ENCODE measurements at places on chromosomes 3 and 15. TPM values are rescaled to one million over a fixed set of nuclear protein-coding genes. Genes with fewer than 3 reads are reported as not detected.

Gene IRAK2
- 2.7 TPM for total RNA-seq

Gene GOLGA6L4
- total RNA-seq: 1.1 TPM

Gene CFAP100
- total RNA-seq: not detected

Gene DPPA4
- total RNA-seq: not detected

Gene WDR49
- 0.28 TPM for total RNA-seq

Gene BOC
- total RNA-seq: not detected

Gene CSTA
- not detected for total RNA-seq

Gene THSD4
- not detected for total RNA-seq

Gene DHX30
- total RNA-seq: 62.1 TPM

Gene DCUN1D1
- total RNA-seq: 54.8 TPM

Gene INSYN1
- not detected for total RNA-seq

Gene SAMMSON
- total RNA-seq: not detected

Gene FAM174B
- 3.8 TPM for total RNA-seq

Gene MKRN2OS
- total RNA-seq: not detected

Gene GREM1
- total RNA-seq: not detected

Gene APOD
- not detected for total RNA-seq

Gene P2RY12
- total RNA-seq: not detected

Gene MAN2C1
- total RNA-seq: 217 TPM

Gene MKRN3
- 5.7 TPM for total RNA-seq

Gene CCDC66
- 32.8 TPM for total RNA-seq

Gene GOLGB1
- 30.1 TPM for total RNA-seq

Gene AADACL2
- not detected for total RNA-seq

Gene ZNF660
- total RNA-seq: not detected

Gene PTX3
- total RNA-seq: not detected

Gene SPRED1
- total RNA-seq: 0.29 TPM

Gene SAXO2
- total RNA-seq: not detected

Gene TICRR
- total RNA-seq: 16.1 TPM

Gene VGLL3
- total RNA-seq: not detected

Gene PPM1L
- 5.8 TPM for total RNA-seq

Measured in activated naive CD4-positive, alpha-beta T cell treated with anti-CD3 and anti-CD28 coated beads, Interleukin-2, amount 10 ng/mL, durations not matched to agents 5 hours and 36 hours (primary cell).